ENCODE measurements at places on chromosomes 13 and 19.

DNA sequence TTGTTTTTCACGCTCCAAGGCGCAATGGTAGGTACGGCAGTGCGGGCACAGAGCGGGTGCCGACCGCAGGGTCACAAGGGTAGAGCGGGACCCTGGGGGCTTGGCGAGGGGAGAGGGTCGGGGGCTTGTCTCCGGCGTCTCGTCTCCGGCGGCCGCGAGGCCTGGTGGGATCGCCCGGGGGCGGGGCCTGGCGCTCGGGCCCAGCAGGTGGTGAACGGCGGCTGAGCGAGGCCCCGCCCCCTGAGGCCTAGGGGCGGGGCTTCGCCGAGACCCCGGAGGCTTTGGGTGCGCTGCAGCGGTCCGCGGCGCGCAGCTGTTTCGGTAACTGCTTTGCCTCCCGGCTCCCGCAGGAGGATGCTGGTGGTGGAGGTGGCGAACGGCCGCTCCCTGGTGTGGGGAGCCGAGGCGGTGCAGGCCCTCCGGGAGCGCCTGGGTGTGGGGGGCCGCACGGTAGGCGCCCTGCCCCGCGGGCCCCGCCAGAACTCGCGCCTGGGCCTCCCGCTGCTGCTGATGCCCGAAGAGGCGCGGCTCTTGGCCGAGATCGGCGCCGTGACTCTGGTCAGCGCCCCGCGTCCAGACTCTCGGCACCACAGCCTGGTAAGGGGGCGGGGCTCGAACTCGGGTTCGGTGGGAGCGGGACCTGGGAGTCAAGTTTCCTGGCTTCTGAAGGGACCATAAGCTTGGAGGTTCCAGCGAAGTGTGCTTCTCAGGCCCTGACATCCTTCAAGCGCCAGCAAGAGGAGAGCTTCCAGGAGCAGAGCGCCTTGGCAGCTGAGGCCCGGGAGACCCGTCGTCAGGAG, at the start of gene TSEN34:
TSS of gene TSEN34 (plus strand) at position 298 of the 800 bp plus-strand sequence. CDS start at position 355, 57 bp downstream.
- DNase-seq = peak; percentile 86

DNA sequence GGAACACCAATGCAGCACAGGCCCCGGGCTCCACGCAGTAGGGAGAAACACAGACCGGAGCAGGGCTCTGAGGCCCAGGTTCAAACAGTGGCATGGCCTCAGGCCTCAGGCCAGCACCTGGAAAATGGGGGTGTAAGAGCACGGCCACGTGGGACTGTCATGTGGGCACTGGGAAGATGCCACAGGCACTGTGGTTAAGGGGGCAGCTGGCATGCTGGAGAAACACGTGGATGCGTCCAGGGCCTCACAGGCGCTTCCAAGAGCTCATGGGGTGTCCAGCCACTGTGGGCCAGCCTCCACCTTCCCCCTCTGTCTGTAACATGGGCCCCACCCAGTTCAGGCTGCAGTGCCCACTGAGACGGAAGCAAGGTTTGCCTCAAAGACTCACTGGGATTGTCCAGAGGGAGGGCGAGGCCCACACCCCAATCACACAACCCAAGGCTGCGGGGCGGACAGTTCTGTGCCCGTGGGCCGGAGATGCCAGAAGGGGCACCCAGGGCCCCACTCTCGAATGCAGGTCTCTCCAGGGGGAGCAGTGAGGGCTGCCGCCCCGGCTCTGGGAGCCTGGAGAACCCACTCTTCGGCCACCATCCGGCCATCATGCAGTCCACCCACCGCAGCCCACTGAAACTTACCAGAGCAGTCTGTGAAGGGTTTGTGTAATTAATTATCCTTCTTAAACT, 6.3 kb upstream of the MBD3 start:
- DNase-seq = no peak

DNA sequence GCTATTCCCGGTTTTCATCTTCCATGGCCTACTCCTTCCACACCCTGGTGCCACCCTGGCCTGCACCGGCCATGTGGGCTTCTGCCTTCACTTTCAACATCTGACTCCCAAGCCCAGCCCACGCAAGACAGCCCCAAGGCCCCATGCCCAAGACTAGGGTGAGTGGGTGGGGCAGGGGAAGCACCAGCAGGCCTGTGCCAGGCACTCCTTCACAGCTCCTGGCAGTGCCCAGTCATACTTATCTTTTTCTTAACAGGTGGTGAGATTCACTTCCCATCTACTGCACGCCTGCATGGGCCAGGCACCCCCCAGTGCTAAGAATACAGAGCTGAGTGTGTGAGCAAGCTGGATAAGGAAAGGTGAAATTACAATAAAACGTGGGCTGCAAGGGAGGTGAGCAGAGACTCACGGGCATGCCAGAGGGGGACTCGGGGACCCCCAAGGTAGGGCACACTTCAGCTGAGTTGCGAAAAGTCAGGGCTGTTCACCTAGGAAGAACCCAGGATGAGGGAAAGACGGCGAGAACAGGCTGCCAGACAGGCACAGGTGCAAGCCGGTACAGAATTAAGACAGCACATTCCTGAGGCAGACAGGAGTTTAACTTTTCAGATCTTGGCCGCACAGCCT, 55.7 kb downstream of the COL4A1 start:
- no peak for DNase-seq

- DNase-seq = no peak
Observed at GRCh38 chr13:67416047-67416925, 186.2 kb upstream of the PCDH9 start.

DNA sequence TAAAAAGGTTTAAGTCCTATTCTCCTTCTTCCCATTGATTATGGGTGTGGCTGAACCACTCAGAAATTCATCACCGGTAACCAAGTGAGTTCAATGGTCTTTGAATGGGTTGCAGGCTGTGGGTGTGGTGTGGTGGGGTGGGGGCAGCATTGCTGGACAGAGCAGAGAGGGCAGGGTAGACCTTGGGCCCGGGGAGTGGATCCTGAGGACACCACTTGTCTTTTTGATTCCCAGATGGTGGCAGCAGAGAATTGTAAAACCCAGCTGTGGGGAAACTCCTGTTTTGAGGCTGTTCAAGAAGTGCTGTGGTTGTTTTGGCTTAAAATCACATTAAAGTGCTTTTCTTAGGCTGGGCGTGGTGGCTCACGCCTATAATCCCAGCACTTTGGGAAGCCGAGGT, 45.8 kb upstream of the RGCC start:
- DNase-seq = no peak

GRCh38 chr19:20558011-20558410, 7.6 kb downstream of the ZNF737 start:
- DNase-seq = no peak

DNA sequence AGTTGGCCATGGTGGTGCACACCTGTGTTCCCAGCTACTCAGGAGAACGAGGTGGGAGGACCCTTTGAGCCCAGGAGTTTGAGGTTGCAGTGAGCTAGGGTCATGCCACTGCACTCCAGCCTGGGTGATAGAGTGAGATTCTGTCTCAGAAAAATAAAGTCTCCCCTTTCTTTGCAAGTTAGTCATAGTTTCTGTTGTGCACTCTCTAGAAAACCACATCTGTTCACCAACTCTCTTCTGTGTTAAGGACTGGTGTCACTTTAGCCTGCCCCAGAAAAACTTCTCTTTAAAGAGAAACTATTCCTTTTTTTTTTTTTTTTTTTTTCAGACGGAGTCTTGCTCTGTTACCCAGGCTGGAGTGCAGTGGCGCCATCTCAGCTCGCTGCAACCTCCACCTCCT, 4.9 kb upstream of the CHST8 start:
- DNase-seq = no peak

GRCh38 chr19:42276284-42276683, 7.2 kb downstream of the CIC start:
- DNase-seq = no peak

- DNase-seq = no peak
Observed at GRCh38 chr19:43457809-43458208, 7.6 kb downstream of the LYPD3 start.

DNA sequence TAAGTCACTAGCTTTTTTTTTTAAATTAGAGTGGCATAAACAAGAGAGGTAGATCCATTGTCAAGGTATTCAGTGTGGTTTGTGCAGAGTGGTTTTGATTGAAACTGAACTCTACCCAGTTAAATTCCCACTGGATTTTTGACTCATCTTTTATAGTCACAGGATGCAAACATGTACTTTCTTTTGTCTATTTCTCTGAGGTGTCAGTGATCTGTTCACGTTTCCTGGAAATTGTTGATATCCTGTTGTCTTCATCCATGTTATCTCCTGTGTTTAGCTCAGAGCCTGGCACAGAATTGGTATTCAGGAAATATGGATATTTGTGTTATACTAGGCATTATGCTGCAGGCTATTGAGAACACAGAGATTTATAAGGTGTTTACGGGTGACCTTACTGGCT, 119.7 kb downstream of the PCCA start:
- no peak for DNase-seq

- no peak for DNase-seq
Observed at GRCh38 chr19:862581-863314, 3.3 kb downstream of the CFD start.

DNA sequence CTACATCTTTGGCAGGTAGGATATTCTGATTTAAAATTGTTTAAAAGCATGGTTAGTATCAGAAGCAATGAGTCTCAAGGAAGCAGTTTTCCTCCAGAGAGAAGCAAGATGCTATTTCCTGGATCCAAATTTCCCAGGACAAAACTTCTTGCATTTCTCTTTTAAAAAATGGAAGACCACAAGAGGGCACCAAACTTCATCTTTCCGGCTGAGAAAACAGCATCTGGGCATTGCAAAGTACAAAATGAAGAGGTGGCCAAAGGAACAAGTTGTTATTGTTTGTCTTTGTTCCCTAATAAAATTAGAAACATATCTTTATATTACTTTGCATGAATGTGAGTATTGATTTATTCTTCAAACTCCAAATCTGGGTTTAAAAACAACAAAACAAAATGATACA, 60.0 kb upstream of the LRCH1 start:
- no peak for DNase-seq

- DNase-seq = no peak
Observed at GRCh38 chr13:88217883-88218282, 546.7 kb downstream of the SLITRK5 start.

DNA sequence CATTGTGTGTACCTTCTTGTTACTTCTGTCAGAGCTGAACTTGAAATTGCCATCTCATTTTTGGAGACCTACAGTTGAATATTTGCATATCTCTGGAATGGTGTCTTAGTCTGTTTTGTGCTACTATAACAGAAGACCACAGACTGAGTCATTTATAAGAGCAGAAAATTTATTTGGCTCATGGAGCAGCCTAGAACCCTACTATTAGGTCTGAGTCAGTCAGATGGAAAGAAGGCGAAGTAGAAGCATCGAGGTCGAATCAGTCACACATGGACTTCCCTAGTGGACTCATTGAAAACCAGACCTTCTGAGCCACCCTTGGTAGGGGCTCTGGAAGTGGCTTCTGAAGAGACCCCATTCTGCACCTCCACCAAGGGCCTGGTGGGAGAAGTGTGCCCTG, 33.9 kb upstream of the TPT1 start:
- no peak for DNase-seq

- no peak for DNase-seq
Observed at GRCh38 chr13:109105899-109106298, 476.5 kb downstream of the MYO16 start.

GRCh38 chr13:47213047-47213446, 316.2 kb upstream of the HTR2A start:
- DNase-seq = no peak

DNA sequence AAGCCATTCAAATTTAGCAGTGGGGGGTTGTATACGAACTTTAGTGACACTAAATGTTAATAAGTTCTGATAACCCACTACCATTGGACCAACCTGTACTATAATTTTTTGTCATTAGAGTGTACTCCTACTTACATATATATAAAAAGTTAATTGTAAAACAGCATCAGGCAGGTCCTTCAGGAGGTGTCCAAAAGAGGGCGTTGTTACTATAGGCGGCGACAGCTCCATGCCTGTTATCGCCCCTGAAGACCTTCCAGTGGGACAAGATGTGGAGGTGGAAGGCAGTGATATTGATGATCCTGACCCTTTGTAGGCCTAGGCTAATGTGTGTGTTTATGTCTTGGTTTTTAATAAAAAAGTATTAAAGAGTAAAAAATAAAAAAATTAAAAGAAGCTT, 27.5 kb downstream of the SPRYD7 start:
- DNase-seq = no peak

DNA sequence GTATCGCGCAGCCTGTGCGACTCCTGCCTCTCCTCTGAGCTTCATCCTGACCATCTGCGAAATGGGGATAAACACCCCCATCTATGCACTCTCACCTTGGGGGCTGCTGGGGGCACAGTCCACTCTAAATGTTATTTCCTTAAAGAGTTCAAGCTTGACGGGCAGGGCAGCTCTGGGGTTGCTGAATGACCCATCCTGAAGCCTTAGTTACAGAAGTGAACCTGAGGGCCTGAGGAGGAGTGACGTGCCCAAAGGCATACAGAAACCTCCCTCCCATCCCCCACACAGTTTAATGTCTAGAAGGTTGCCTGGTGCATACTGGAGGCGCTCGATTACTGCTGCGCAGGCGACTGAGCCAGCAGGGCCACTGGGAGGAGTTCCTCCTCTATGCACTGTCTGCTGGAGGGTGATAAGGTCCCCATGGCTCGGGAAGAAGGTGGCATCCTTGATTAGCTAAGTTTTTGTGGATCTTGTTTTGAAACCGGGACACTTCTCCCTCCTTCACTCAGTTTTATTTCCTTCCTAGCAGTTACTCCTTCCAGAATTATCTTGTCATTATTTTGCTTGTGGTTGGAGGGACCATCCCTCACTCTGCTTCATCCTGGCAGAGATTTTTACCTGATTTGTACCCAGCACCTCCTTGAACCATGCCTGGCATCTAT, 572 bp upstream of the FKBP8 start:
- DNase-seq = no peak

DNA sequence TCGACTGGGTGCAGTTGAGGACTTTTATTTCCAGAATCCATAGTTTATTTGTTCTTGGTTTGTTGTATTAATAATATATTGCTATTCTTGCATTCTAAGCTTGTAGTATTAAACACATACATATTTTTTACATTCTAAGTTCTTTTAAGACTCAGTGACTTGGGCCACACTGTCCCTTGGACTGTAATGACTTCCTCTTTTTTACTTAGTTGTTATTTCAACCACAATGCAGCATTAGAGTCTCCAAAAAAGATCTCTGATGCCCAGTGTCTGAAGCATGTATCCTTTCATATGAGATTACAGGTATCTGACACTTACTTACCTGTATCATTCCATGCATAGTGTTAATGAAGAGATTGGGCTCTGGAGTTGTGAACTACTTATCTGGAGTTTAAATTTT, 864.9 kb upstream of the PCDH20 start:
- no peak for DNase-seq

GRCh38 chr19:55611300-55611982, 6.0 kb downstream of the ZNF865 start:
- DNase-seq = no peak

DNA sequence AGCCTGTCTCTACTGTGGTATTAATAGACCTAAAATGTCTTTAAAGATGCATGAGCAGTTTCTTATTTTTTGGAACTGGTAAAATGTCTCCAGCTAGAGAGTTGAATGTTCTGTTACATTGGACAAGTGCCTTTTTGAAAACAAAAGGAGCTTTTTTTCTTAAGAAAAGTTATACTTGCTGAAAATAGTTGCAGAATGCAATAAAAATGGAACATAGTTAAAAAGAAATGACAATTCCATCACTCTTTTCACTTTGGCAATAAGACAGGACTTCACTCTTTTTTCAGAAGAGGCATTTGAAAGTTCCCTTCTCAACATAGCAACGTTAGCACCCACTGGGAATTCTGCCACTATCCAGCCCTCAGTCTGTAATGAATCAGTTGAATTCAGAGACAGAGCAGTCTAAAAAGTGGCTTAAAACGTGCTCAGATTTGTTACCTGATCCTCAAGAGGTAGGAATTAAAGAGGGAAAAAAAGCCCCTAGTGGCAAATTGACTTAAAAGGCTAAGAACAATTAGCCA, 10.1 kb downstream of the RGCC start:
- no peak for DNase-seq
